ENCODE measurements at places on chromosomes 2 and 18.

DNA sequence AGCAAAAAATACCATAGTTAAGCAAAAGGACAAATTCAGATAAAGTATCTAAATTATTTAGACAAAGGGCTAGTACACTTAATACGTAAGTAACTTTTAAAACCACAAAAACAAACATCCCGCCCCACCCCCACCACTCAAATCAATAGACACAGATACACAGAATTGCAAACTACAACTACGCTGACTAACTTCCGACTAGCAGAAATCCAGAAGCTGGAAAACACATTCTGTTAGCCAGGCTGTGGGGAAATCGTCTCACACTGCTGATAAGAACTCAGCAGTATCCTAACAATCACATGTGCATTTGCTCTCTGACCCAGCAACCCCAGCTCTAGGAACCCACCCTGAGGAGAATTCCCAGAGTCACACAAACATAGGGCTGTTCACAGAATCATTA is 16.6 kb downstream of the FAM168B start:
- H3K36me3 ChIP-seq: peaks cover 9% of the 10 kb centered on the region
- no peaks in the 10 kb centered on the region for H3K27me3 ChIP-seq
- DNase-seq: no peak
- H3K4me1 ChIP-seq: no peaks in the 10 kb centered on the region
- no peak overlapping the region for H3K4me3 ChIP-seq

DNA sequence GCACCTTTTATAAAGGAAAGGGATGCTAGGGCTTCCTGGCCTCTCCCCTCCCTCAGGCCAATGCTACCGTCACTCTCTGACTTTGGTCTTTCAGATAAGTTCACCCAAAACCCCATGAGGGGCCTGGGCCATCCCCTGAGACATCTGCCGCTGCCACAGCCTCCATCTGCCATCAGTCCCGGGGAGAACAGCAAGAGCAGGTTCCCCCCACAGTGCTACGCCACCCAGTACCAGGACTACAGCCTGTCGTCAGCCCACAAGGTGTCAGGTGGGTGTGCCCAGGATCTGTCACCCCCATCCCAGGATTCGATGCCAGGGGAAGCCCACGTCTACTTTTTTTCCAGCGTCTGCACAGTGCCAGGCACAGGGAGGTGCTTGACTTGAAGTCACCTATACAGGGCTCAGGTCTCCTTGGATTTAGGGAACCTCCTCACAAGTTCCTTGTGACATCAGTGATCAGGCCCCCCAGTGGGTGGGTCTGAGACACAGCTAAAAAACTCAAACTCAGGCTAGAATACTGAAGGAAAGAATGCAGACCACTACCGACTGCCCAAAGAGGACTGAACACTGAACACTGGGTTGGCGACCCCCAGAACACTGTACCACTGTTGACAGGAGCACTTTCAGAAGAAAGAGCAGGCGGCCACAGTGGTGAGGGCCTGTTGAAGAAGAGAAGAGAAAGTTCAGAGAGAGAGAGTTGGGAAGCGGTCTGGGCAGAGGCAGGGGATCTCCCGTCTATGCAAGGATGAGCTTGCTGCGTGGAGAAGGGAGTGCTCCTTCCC is 85.3 kb downstream of the EPAS1 start:
- DNase-seq: no peak
- H3K27ac ChIP-seq: no peak overlapping the region
- no peaks in the 10 kb centered on the region for H3K27me3 ChIP-seq
- no peak overlapping the region for H3K4me3 ChIP-seq

DNA sequence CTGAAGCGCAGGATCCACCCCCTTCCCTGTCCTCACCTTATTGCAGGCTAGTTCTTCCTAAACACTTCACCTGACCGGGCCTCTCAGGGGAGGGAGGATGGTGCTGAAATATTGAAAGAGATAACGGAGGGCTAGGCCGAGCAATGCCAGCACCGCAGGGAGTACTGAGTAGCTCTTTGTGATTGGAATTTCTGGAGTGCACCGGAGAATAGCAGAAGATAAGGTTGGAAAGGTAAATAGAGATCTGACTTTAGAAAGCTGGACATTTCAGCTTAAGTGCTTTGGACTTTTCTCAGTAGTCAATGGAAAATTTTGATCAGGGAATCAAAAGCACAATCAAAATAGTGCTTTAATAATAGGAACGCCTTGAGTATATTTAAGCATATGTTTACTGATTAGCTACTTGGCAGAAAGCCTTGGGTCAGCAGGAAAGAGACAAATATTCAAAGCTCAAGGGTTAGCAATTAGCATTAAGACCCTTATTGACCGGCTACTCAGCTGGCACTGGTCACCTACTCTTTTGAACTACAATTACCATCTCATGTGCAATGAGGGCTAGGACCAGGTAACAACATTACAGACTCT is 142.9 kb upstream of the NDUFV2 start:
- no peaks in the 10 kb centered on the region for H3K36me3 ChIP-seq
- H3K27ac ChIP-seq: no peak overlapping the region
- DNase-seq: no peak

GRCh38 chr18:45168866-45169600 is 446.2 kb upstream of the SLC14A2 start:
- H3K27me3 ChIP-seq: no peaks in the 10 kb centered on the region
- no peaks in the 10 kb centered on the region for H3K4me1 ChIP-seq
- H3K36me3 ChIP-seq: no peaks in the 10 kb centered on the region
- no peak overlapping the region for H3K4me3 ChIP-seq
- H3K27ac ChIP-seq: no peak overlapping the region

GRCh38 chr18:23373570-23373969 is 79.5 kb upstream of the RIOK3 start:
- H3K4me1 ChIP-seq: no peaks in the 10 kb centered on the region
- no peak for DNase-seq
- no peaks in the 10 kb centered on the region for H3K27me3 ChIP-seq
- H3K4me3 ChIP-seq: no peak overlapping the region

GRCh38 chr2:221135699-221136098 is 436.4 kb downstream of the EPHA4 start:
- H3K27ac ChIP-seq: no peak overlapping the region
- no peak overlapping the region for H3K4me3 ChIP-seq
- H3K4me1 ChIP-seq: no peaks in the 10 kb centered on the region
- no peaks in the 10 kb centered on the region for H3K36me3 ChIP-seq
- DNase-seq: no peak

DNA sequence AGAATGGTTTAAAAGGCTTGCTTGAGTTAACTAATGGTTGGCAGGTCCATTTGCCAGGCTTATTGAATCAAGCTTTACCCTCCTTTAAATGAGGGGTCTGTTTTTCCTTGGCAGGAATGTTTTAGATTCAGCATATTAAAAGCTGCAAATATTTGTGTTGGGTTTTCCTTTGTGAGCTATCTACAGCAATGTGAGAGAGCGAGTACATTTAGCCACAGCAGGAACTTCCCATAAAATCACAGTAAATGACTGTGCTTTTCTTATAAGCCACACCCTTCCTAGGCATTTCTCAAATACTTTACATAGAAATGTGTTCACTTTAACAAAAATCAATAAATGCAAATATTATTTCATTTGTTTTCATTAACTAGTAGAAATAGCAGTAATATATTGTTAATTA is 23.9 kb downstream of the CALCRL start:
- H3K4me1 ChIP-seq: no peaks in the 10 kb centered on the region
- no peak overlapping the region for H3K27ac ChIP-seq
- no peak overlapping the region for H3K4me3 ChIP-seq
- no peaks in the 10 kb centered on the region for H3K27me3 ChIP-seq

GRCh38 chr18:63379639-63379962 is 12.6 kb upstream of the KDSR start:
- no peak overlapping the region for H3K27ac ChIP-seq
- no peaks in the 10 kb centered on the region for H3K4me1 ChIP-seq
- H3K4me3 ChIP-seq: no peak overlapping the region
- no peaks in the 10 kb centered on the region for H3K36me3 ChIP-seq

- no peak overlapping the region for H3K27ac ChIP-seq
- no peaks in the 10 kb centered on the region for H3K4me1 ChIP-seq
- H3K4me3 ChIP-seq: no peak overlapping the region
These were observed 301.1 kb downstream of the CCDC85A start for GRCh38 chr2:56484906-56485305.

GRCh38 chr2:211800001-211800400 is 738.6 kb downstream of the ERBB4 start:
- no peak overlapping the region for H3K4me3 ChIP-seq

GRCh38 chr2:158779621-158780020 is 15.5 kb upstream of the DAPL1 start:
- H3K4me1 ChIP-seq: no peaks in the 10 kb centered on the region

DNA sequence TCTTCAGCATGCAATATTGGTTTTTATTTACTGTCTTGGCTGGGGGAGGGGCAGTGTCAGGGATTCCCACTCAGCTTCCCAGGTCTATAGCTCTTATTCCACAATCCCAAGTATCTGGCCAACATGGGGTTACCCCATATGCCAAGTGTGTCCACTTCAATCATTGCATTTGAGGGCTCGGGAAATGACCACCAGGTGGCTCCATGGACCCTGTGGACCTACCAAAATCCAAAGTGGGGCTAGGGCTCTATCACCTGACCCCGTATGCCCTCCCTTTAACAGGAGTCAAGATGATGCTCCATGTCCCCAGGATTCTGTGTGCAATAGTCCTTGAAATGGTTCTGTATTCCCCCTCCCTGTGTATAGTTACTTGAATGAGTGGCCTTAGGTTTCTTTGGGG is 12.1 kb upstream of the TRAF3IP1 start:
- no peak overlapping the region for H3K27ac ChIP-seq
- no peaks in the 10 kb centered on the region for H3K4me1 ChIP-seq
- no peaks in the 10 kb centered on the region for H3K27me3 ChIP-seq
- no peaks in the 10 kb centered on the region for H3K36me3 ChIP-seq

All from iPS DF 6.9 (cell line).